ENCODE measurements at places on chromosomes 4 and X. TPM values are rescaled to one million over a fixed set of nuclear protein-coding genes. Genes with fewer than 3 reads are reported as not detected.

The RAB41 gene
- not detected for total RNA-seq

The FOXO4 gene
- 2.9 TPM for total RNA-seq

The NEXMIF gene
- total RNA-seq: 0.21 TPM

The ACOT9 gene
- total RNA-seq: 75.4 TPM

The RPA4 gene
- total RNA-seq: not detected

- no peak for DNase-seq
Measured at GRCh38 chr4:17584521-17585213, 7.7 kb downstream of the LAP3 start.

- no peak for DNase-seq
Measured at GRCh38 chr4:109738104-109738872, 8.4 kb upstream of the PLA2G12A start.

Data from Daoy (cell line).